ENCODE measurements at places on chromosomes 5 and 9.

DNA sequence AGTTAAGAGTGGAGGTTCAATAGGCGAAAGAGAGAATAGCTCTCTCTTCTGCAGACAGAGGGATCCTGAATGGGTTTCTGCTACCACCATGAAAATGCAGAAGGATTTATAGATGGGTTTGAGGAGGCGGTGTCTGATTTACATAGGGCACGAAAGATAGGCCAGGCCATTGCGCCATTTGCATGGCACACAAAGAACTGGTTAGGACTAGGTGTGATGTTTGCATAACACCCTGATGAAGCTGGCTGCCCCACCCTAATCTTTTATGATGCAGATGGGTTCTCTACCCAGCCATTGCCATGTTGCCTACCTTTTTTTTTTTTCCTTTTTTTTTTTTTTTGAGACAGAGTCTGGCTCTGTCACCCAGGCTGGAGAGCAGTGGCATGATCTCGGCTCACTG, 51.4 kb upstream of the PDZD2 start:
- no peak for DNase-seq

GRCh38 chr9:1721196-1721595, 294.0 kb upstream of the SMARCA2 start:
- no peak for DNase-seq

DNA sequence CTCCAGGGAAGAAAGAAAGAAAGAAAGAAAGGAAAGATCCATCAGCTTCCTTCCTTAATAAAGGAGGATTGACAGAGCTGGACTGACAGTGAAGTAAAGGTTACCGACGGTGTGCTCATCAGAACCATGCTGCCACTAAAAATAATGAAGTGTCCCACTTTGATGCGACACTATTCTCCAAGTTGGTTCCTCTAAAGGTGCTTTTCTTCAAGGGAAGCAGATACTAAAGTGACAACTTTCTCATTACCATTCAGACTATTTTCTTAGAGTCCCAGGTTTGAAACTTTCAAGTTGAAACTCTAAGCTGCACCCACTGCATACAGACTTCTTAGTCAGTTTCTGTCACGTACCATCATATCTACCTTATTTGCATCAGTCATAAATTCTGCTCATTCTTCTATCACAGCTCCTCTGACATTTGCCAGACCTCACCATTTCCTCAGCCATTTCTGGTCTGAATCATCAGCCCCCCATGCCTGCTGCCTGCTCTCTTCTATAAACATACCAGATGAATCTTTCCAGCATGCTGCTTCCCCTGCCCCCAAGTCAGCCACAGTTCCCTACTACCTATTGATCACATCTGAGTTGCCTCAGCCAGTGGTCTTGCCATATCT, 177.6 kb downstream of the DEPDC1B start:
- no peak for DNase-seq

DNA sequence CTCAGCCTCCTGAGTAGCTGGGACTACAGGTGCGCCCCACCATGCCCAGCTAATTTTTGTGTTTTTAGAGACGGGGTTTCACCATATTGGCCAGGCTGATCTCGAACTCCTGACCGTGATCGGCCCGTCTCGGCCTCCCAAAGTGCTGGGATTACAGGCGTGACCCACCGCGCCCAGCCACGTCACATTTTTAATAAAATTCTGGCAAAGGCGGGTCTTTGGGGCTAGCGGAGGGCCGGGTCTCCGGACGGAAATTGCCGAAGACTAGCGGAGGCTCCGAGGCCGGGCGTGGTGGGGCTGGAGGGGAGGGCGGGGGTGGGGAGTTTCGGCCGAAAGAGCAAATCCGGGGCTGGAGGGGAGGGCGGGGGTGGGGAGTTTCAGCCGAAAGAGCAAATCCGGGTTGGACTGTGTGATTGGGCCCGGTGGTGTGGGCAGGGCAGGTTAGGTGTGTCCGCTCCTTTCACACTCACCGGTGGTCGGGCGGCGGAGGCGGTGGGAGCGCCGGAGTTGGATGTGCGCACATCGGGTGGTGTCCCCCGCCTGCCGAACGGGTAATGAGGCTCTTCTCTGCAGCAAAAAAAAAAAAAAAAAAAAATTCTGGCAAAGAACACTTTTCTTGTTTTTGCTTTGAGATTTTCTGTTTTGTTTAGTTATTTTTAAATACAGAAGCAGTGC, 27.1 kb downstream of the RUFY1 start:
- DNase-seq, result no peak

- no peak for DNase-seq
Observed at GRCh38 chr5:143842920-143843319, 31.0 kb downstream of the HMHB1 start.

DNA sequence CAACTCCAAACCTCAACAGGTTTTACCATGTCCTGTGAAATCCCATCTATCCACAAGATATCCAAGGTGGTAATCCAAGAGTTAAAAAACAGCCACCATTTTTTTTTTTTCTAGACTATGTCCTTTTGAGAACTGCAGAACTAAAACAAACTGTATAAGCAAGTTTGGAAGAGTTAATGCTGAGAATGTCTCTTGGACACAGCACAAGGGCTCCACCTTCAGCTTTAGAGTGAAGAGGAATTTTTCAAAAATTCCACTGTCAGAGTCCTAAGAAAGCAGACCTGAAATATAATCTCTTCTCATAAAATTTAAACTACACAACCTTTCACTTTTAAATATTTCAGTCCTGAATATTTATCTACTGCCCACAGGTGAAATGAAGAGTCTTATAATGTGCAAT, 167.8 kb upstream of the CCNG1 start:
- DNase-seq, result no peak

GRCh38 chr5:133199417-133200178, 147.8 kb downstream of the HSPA4 start:
- no peak for DNase-seq

- no peak for DNase-seq
Observed at GRCh38 chr9:97514531-97514930, 13.1 kb downstream of the TMOD1 start.

- DNase-seq, result no peak
Observed at GRCh38 chr5:149765932-149766331, 35.8 kb downstream of the PPARGC1B start.

- DNase-seq, result no peak
Observed at GRCh38 chr5:92729088-92729487, 851.9 kb downstream of the NR2F1-AS1 start.

DNA sequence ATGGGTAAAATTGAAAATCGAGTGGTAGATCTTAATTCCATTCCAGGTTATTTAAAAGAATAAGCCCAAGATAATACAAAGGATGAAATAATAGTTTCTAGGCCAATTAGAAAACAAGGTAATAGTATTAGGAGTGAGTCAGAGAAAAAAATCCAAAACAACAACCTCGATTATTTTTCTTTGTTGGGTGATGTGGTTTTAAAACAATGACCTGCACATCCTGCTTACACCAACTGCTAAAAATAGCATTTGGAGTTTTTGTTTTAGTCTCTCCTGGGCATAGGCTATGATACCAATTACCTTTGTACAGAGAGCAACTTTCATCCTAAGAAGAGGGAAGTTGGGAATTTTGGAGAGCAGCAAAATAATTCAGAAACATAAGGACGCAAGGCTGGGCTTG, 101.7 kb upstream of the MYO10 start:
- DNase-seq, result no peak
